ENCODE measurements at places on chromosomes 1 and 21.
A peak's percentile ranks its signal among the peaks of the same experiment; 100 is the strongest.

GRCh38 chr1:201476670-201477344 is 7.8 kb upstream of the PHLDA3 start:
- DNase-seq = no peak

DNA sequence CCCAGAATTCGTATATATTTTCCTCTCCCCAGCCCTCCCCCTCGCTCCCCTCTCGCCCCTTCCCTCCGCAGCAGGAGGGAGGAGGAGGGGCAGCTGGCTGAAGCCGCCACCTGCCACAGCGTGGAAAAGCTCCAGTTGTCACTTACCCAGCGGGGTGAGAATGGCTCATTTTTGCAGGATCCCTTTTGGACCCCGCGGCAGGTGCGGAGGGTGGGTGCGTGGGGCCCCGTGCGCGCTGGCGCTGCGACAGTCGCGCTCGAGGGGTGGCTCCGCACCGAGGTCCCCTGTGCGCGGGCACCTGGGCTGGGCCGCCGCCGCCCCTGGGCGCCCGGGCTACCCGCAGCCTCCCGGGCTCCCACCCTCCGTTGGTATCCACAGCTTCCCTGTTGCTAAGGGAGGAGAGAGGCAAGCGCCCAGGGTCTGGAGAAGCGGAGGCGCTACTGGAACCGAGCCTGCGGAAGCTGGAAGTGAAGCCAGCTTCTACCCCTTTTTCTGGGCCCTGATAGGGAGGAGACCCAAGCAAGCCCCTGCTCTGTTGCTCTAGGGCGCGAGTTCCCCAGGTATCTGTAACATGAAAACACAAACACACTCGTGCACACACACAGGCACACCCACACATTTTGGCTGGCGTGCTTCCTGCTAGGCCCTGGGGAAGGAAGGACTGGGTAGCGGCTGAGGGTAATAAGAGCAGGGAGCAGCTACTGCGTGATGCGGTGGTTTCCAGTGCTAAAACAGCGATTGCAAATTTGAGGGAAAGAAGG is at the start of gene ERICH3:
Gene ERICH3, minus strand, starts transcription at position 442 of the 761 bp plus-strand sequence. Its CDS starts 273 bp downstream, at position 169.
- no peak for DNase-seq

DNA sequence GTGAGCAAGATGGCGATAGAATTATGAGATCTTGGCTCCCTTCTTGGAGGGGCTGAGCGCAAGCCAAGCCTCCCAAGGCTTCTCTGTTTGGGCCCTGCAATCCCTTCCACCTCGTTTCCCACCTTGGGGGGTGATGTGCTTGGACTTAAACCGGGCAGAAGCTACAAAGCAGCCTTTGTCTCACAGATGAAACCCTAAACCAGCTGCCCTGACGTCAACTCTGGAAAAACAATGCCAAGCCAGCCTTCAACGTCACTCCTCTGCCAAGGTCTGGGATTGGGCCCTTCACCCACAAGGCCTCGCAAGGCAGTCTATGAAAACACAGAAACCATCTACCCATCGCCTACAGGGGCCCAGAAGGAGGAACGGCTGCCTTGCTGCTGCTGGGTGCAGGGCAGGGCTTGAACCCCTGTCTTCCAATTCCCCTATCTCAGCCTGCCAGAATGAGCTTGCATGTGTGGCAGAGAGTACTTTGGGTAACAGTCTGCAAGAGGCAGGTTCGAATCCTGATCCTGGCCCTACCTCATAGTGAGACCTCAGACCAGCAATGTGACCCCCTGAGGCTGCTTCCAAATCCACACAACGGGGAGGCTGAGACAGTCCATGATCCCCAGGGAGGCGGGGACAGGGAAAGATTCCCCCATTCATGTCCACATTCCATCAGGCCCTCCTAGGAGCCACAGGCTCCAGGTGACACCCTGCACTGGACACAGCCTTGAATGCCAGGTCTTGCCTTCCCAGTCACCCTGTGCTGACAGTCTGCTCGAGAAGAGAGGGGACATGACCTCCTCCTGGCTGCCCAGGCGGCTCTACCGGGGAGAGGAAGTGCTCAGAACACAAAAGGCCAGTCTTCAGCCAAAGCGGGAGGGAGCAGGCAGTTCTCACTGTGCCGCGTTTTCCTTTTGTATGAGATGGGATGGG is 15.0 kb downstream of the IFFO2 start:
- peak; percentile 97 for DNase-seq

- no peak for DNase-seq
Observed at GRCh38 chr1:232248276-232248820, 381.6 kb downstream of the SIPA1L2 start.

DNA sequence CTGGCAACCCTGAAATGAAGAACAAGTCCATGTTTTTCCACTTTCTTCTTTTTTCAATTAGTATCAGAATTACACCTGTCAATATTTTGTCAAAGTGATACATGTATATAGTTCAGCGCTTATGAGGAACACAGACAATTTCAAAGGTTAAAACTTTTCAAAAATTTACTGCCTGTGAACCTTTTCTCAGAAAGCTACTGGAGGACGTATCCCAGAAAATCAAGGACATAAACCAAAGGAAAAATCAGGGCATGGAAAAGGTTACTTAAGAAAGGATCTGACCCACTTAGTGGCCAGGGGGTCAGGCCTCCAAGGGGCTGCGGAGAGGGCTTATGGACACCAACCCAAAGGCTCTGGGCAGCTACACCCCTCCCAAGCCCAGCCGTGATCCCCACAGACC is 81.1 kb upstream of the ACTRT2 start:
- no peak for DNase-seq

DNA sequence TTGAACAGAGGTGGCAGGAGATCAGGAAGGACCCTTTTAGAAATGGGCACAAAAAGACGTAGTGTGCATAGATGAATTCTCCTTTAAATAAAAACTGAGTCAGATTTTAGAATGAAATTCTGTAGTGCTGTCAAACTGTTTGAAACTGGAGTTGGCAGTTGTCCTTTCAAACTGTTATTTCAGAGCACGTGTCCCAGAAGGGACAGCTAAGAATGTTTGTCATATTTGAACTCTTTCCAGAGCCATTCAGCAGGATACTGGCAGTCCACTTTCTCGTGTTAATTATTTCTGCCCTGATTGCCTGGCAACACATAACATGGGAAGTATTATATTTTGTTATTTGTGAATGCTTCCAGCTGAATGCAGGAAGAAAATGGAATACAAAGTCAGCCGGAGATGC is 212.3 kb upstream of the DPYD start:
- no peak for DNase-seq

- no peak for DNase-seq
Observed at GRCh38 chr1:16605532-16606505, 7.5 kb downstream of the NBPF1 start.

DNA sequence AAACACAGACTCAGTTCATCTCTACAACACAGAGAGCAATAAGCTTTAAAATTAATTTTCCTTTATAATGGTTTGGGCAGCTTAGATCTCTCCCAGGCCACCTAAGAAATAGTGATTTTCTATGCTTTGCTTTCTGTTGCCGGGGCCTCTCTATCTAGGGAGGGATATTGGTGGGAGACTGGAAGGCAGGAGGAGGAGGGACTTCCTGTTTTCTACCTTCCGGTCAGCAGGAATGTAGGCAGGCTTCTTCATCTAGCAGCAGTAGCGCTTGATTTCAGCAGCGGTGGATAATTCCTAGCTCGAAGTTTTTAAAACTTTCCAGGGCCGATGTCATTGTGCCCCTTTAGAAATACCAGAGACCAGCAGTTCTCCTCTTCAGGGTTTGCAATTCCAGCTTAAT is 5.1 kb upstream of the DESI2 start:
- DNase-seq = no peak

DNA sequence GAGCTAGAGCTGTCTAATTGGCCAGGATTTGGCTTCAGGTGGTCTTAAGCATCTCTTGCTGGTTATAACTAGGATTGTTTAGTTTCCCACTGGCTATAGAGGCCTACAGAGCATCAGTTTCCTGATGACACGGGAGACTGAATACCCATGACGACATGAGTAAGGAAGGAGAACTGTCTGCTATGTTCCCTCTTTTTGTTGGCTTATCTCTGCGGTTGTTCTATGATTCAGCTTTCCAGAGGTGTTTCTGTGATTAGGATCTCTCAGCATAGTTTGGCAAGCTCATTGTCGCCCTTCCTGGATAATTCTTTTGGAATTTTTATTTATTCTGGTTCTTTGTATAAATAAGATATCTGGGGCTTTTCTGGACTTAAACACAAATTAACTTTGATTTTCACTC is 163.4 kb downstream of the OLFM3 start:
- no peak for DNase-seq

GRCh38 chr1:211420845-211421454 is 71.0 kb downstream of the RD3 start:
- DNase-seq = no peak
